Osteocyte (in vitro differentiated cells): ENCODE measurements at places on chromosomes 1 and 21. TPM values are rescaled to one million over a fixed set of nuclear protein-coding genes. Genes with fewer than 3 reads are reported as not detected.

HSD11B1 gene
- not detected in 2 replicates for total RNA-seq

PATJ gene
- total RNA-seq = 11.3 and 11.9 TPM in 2 replicates

RO60 gene
- 97.4 and 104 TPM in 2 replicates for total RNA-seq

GRCh38 chr1:2991753-2992495, 29.3 kb upstream of the ACTRT2 start:
- no peaks in the 10 kb centered on the region for H3K36me3 ChIP-seq
- no peak overlapping the region for H3K27ac ChIP-seq
- H3K4me3 ChIP-seq = no peak overlapping the region
- DNase-seq = no peak
- H3K27me3 ChIP-seq = no peaks in the 10 kb centered on the region

GRCh38 chr1:48532976-48533375, 61.0 kb upstream of the SPATA6 start:
- no peaks in the 10 kb centered on the region for H3K4me1 ChIP-seq
- no peaks in the 10 kb centered on the region for H3K27me3 ChIP-seq

ZSWIM5 gene
- 0.57 and 0.73 TPM in 2 replicates for total RNA-seq

DNA sequence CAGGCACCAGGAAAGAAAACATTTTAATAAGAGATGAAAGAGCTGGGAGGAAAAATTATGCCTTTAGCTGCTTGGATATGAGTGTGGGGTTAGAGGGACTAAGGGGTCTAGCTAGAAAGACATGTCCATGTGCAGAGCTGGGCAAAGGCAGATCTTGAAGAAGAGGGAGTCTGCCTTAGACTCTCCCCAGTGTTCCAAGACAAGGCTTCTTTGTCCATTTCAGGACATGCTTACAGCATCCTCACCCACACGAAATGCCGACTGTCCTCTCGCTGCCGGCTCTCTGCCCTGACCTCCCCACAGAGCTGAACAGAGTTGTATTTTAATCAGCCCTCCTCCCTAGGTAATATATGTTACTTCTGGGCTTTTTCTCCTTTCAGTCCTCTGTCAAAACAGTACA, 100.7 kb upstream of the ATP1B1 start:
- no peaks in the 10 kb centered on the region for H3K36me3 ChIP-seq
- no peak overlapping the region for H3K4me3 ChIP-seq
- H3K27me3 ChIP-seq = no peaks in the 10 kb centered on the region
- peaks cover 33% of the 10 kb centered on the region for H3K4me1 ChIP-seq
- DNase-seq = no peak
- H3K27ac ChIP-seq = no peak overlapping the region

DNA sequence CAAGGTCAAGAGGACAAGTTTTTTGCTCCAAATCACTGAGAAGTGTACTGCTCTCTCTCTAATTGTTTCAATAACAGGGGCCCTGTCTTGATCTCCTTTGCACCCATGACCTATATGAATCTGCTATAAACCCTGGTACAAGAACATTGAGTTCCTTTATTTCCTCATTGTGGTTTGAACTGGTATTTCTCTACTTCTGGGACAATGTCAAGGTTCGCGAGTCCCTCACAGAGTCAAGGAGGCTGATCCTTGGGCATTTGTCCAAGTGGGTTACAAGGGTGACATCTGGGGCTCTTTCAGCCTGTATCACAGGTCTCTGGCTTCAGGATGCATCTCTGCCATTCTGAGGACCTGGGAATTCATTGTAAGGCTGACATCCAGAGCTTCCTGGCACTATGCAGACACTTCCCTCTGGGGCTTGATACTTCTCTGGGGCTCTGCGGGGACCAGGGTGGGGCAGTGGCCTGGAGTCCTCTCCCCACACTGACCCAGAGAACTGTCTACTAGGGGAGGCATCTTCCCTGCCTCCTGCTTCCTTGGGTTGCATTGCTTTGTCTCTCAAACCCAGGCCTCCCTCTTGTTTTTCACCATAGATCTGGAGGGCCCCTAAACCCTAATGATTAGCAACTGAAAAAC, 22.5 kb upstream of the ZNF648 start:
- peaks cover 7% of the 10 kb centered on the region for H3K4me1 ChIP-seq
- peak; percentile 56 for DNase-seq
- no peaks in the 10 kb centered on the region for H3K27me3 ChIP-seq
- no peak overlapping the region for H3K27ac ChIP-seq
- no peak overlapping the region for H3K4me3 ChIP-seq
- no peaks in the 10 kb centered on the region for H3K36me3 ChIP-seq

DNA sequence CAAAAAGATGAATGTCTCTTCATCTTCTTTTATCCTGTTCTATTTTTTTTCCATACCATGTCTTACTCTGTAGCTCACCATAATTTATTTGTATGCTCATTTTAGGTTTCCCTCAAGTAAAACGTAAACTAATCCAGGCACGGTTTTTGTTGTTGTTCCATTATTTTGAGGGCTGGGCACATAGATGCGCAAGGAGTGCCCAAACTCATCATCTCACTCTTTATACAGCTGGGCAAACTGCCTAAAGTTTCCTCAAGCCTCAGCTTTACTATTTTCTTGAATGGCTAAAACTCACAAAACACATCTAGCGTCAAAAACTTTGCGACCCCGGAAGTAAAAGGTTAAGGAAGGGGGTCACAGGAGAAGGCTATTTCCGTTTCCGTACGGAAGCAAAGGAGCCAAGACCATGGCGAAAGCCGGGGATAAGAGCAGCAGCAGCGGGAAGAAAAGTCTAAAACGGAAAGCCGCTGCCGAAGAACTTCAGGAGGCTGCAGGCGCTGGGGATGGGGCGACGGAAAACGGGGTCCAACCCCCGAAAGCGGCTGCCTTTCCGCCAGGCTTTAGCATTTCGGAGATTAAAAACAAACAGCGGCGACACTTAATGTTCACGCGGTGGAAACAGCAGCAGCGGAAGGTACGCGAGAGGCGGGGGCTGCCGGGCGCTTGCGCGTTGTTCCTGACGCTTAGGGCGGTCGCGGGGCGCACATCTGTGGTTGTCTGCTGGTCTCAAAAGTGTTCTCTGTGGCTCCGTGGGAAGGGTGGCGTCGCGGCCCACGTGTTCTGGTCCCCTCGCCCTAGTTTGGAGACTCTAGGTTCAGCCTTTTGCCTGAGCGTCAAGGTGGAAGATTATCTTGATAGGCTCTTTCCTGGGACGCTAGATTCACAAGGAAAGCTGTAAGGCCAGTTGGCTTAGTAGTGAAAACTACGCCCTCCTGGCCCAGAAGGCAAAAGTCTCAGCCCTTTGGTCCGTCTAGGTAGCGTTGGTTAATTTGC, at the start of gene RPF1:
RPF1 (plus strand) TSS at position 391 of the 993 bp plus-strand sequence; CDS start at position 407, 16 bp downstream.
- H3K4me1 ChIP-seq = peaks cover 19% of the 10 kb centered on the region
- peak; percentile 89 for DNase-seq
- peaks cover 34% of the 10 kb centered on the region for H3K27me3 ChIP-seq
- H3K27ac ChIP-seq = peak within 1 kb of the TSS; percentile 96
- H3K36me3 ChIP-seq = peaks cover 27% of the 10 kb centered on the region

HEYL gene
- 1.3 and 1.4 TPM in 2 replicates for total RNA-seq

DNA sequence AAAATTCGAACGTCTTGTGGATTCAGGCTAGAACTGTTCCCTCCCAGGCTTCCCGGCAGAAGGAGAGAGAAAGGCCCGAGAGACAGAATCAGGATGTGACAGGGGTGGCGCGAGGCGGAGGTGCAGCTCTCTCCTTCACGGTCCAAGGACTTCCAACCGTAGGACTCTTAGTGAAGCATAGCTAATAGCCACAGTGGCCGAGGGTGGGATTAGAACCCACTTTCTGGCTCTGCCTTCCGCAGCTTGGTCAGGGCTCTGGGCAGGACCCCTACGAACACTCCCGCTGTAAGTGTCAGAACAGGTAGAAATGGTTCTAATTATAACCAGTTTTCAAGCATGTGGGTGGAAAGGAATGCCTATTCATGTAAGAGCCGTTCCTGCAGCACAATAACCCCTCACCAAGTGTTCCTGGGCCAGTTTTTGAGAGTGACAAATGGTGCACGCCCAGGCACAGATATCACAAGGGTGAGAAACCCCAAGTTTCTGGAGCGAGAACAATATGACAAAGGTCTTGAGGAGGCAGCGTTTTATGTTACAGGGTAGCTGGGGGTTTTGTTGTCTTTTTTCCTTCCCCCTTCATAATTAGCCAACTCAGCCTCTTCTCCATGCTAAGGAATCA, 86.4 kb downstream of the SYF2 start:
- H3K4me1 ChIP-seq = no peaks in the 10 kb centered on the region
- H3K27me3 ChIP-seq = peaks cover 58% of the 10 kb centered on the region
- H3K36me3 ChIP-seq = no peaks in the 10 kb centered on the region
- peak; percentile 51 for DNase-seq

GRCh38 chr1:98084188-98084587, 163.4 kb upstream of the DPYD start:
- DNase-seq = no peak
- no peaks in the 10 kb centered on the region for H3K27me3 ChIP-seq
- peak overlapping the region; percentile 1 for H3K27ac ChIP-seq
- H3K4me3 ChIP-seq = no peak overlapping the region

SYDE2 gene
- total RNA-seq = 6.0 and 6.3 TPM in 2 replicates

RHOU gene
- 2.3 and 2.4 TPM in 2 replicates for total RNA-seq

GRCh38 chr21:30515681-30516080, 13.7 kb upstream of the KRTAP19-5 start:
- no peak overlapping the region for H3K27ac ChIP-seq
- no peak overlapping the region for H3K4me3 ChIP-seq
- DNase-seq = no peak
- no peaks in the 10 kb centered on the region for H3K36me3 ChIP-seq
- no peaks in the 10 kb centered on the region for H3K27me3 ChIP-seq

CD1B gene
- total RNA-seq = not detected in 2 replicates

DNA sequence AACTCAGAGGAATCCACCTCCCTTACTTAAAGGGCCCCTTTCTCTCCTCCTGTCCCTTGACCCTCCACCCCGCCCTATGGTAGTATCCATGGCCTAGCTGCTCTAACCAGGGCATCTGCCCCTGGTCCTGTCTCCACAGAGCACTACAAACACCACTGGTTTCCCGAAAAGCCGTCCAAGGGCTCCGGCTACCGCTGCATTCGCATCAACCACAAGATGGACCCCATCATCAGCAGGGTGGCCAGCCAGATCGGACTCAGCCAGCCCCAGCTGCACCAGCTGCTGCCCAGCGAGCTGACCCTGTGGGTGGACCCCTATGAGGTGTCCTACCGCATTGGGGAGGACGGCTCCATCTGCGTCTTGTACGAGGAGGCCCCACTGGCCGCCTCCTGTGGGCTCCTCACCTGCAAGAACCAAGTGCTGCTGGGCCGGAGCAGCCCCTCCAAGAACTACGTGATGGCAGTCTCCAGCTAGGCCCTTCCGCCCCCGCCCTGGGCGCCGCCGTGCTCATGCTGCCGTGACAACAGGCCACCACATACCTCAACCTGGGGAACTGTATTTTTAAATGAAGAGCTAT, 1.7 kb downstream of the BTG2 start:
- H3K36me3 ChIP-seq = peaks cover 33% of the 10 kb centered on the region
- peaks cover 52% of the 10 kb centered on the region for H3K4me1 ChIP-seq
- DNase-seq = no peak
- H3K27me3 ChIP-seq = no peaks in the 10 kb centered on the region
- peak overlapping the region; percentile 95 for H3K4me3 ChIP-seq
- H3K27ac ChIP-seq = peak overlapping the region; percentile 93

SNAP47 gene
- 28.6 and 29.6 TPM in 2 replicates for total RNA-seq

- no peaks in the 10 kb centered on the region for H3K36me3 ChIP-seq
- peak overlapping the region; percentile 44 for H3K27ac ChIP-seq
- peaks cover 22% of the 10 kb centered on the region for H3K4me1 ChIP-seq
- H3K27me3 ChIP-seq = no peaks in the 10 kb centered on the region
- H3K4me3 ChIP-seq = no peak overlapping the region
These were observed 1.7 kb upstream of the SFN start for GRCh38 chr1:26861286-26861701.
